Memory B cell (primary cell): ENCODE measurements at places on chromosomes 1 and 21.

- DNase-seq, result no peak
Measured at GRCh38 chr1:231049121-231049979, 9.3 kb upstream of the FAM89A start.

DNA sequence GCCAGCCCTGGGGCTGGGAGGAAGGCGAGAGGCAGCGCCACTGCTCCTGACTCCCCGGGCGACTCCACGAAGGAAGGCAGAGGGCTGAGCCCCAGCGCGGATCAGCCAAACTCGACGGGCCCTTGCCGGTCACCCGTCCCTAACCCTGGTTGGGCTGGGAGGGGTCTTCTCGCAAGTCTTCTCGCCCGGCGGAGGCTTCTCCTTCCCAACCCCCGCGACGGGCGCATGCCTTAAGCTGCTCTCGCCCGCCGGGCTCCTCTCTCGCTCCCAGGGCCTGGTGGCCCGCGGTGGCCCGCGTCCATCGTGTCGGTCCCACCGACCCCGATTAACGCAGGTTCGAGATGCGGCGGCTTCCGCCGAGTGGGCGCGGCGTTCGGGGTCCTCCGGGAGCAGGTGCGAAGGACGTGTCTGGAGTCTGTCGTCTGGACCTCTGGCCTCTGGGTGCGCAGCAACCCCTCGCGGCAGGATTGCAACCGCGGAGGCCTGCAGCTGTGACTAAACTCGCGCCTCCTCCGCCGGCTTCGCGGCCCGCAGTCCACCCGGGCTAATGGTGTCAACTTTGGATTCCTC, 29.0 kb upstream of the PPM1J start:
- DNase-seq, result no peak

GRCh38 chr1:26280333-26281042, 602 bp downstream of the SH3BGRL3 start:
- DNase-seq, result no peak

- DNase-seq, result no peak
Measured at GRCh38 chr1:100485855-100486258, 52.1 kb upstream of the GPR88 start.

DNA sequence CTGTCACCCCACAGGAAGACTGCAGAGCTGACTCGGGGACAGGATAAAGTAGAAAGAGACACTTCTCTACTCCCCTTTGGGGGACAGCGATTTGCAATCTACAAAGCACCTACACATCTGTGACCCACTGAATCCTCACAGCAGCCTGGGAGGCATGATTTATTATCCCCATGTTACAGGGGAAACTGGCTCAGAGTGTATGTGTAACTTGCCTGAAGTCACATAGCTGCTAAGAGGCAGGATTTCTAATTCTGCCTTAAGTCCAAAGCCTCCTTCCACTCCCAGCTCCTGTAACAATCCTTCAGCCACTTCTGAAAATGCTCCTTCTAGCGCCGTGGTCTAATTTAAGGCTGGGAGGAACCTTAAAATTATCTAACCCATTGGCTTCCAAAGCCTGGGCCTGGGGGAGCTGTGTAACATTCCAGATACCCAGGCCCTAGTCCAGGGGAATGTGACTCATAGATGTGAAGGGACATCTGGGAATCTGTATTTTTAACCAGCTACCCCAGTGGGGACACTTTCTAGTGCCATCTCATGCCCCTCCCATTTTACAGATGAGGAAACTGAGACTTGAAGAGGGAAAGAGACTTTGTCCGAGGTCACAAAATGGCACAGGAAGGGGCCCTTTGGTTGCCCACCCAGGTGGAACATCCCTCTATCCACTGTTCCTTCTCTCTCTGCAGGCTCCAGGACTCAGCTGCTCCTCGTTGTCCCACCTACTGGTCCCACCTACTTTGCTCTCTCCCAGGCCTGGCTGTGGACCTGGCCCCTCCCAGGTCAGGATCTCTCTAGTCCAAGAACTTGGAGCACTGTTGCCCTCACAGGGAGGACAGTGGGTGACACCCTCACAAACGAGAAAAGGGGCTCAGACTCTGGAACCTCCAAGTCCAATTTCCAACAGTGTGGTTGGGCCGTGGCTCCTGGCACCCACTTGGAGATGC, 48.9 kb downstream of the AHDC1 start:
- DNase-seq, result no peak

DNA sequence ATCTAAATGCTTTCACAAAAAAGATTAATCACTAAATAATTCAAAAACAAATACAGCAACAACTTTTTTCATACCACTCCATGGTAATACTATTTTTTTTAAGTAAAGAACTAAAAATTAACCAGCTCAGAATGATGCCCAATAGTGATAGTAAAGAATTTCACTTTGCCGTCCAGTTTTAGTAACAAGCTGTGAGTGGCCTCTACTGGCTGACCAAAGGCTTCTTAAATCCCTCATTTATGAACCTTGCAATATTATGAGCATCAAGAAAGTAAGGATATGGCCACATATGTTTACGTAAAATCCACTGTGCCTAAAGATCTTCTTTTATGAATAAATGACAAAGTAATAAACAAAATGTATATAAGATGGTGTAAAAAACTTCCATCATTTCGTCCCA, 108.6 kb downstream of the GPATCH2 start:
- DNase-seq, result no peak

DNA sequence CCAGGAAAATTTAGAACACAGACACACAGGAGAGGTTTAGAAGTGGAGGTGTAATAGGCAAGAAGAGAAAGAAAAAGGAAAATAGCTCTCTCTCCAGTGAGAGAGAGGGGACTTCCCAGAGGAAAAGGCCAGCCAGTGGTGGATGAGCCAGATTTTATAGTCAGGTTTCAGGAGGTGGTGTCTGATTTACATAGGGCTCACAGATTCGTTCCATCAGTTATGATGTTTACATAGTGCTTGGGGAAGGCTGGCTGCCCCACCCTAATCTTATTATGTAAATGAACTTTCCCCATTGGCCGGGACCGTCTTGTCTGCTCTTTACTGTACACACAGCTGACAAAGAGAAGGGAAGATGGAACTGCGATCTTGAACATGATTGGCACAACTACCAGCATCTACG, 797.3 kb downstream of the PLA2G4A start:
- DNase-seq, result no peak

- no peak for DNase-seq
Measured at GRCh38 chr21:32469628-32470027, 57.1 kb downstream of the EVA1C start.

- DNase-seq, result no peak
Measured at GRCh38 chr1:76593618-76594017, 273.7 kb upstream of the ST6GALNAC5 start.

GRCh38 chr1:65538086-65538485, 117.6 kb downstream of the LEPR start:
- DNase-seq, result no peak
